ENCODE measurements at places on chromosomes 12 and 14.

GRCh38 chr12:48815126-48816110, 2.9 kb upstream of the CACNB3 start:
- DNase-seq: peak; percentile 74

DNA sequence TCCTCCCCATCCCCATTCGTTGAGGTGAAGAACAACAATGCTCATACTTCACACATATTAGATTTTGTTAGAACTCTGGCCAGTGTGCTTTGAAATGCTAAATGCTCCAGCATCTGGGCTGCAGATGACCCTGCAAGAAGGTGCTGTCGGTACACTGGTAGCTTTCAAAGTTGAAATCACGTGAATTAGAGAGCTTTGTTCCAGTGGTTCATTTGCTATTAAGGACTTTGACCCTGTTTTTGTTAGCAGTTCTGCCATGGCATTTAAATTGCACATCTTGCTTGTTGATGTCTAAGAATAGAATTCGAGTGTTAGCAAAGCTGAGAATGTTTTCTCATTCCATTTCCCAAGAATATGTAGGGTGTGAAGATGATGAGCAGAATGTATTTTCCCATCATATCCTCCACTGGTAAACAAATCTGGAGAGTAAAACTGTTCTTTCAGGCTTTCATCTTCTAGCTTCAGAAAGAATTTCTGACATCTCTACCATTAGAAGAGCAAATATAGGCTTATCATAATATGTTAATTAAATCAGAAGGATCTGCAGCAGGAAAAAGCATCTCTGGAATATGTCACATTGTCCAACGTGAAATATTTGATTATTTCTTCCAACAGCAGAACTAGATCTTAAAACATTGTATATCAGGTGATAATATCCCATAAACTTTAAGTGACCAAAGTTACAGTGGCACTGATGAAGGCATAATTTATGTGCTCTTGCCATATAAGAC, 98.8 kb upstream of the PDE3A start:
- DNase-seq: no peak

- DNase-seq: no peak
These were observed 43.8 kb upstream of the PSMA6 start for GRCh38 chr14:35248476-35248788.

DNA sequence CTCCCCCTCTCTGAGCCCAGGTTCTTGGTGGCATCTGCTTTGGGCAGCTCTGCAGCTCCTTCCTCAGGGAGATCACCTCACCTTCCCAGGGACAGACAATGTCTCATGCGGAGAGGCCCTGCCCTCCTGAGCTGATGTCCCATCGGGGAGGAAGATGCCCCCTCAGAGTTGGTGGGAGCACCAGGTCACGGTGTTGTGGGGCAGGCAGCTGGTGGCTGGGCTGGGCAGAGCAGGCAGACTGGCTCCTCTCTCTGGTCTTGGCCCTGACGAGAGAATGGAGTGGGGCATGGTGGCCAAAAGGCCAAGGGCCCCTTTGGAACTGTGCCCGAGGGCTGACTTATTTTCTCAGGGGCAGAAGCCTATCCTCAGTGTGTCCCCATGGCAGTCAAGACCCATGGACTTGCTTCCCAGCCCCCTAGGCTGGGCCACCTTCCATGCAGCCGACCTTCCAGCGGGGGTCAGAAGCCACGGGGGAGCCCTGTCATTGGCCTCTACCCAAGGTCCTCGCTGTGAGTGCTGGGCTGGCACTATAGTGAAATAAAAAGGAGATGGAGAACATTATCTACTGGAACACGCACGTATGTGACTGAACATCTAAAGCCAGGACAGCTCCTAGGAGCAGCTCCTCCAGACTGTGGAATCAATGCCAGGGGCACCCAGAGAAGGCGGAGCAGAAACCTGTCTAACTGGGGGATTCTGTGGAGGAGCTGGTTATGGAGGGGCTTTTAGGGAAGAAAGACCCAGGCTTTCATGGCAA, 21.9 kb downstream of the PPP2R5C start:
- no peak for DNase-seq

- no peak for DNase-seq
These were observed 227.4 kb upstream of the PWP1 start for GRCh38 chr12:107458163-107458562.

GRCh38 chr12:6925239-6925539, 2.6 kb upstream of the ATN1 start:
- DNase-seq: no peak

DNA sequence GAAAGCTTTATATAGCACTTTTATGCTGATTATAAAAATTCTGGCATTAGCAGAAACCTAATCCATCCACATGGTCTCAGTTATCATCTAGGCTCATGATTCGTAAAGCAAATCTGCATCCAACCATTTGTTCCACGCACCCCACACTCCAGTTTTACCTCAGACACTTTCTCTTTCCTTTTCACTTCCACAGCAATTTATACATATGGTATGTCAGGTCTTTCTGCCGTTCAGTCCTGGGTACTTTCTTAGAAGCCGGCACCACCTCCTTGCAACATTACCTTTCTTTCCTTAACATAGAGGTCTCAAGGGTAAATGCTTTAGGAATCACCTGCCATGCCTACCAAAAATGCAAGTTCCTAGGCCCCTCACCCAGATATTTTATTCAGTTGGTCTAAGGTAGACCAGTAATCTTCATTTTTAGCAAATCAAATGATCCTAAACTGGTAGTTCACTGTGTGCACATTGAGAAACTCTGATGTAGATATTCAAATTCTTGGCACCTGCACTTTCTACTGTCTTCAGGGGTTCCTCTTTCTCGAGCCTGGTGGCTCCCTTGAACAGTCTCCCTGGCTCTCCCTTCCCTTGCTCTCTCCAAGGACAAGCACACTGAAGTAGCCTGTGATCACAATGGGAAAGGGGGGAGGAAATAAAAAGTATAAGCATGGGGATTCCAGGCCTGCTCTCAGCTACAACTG, 2.8 kb upstream of the KRAS start:
- no peak for DNase-seq

- DNase-seq: no peak
These were observed 2.2 kb upstream of the OAS1 start for GRCh38 chr12:112904571-112904970.

- DNase-seq: peak; percentile 86
These were observed 13.1 kb downstream of the KRT85 start for GRCh38 chr12:52354200-52354599.

- no peak for DNase-seq
These were observed 11.9 kb upstream of the CSAD start for GRCh38 chr12:53192531-53193021.

DNA sequence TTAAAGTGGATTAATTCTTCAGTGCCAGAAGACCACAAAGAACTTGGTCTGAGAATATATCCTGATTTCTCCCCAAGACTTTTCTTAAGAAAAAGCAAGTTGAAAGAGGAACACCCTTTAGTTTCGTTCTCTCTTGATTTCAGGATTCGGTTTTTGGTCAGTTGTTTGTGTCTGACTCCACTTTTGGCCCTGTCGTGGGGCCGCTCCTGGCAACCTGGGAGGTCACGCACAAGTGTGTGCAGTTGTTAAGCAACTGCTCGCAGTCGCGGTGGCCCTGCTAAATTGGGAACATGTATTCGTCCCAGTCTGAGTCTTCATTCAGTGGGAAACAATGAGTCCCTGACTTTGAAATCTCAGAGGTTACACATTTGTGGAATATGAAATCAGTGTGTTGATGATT, 68.7 kb downstream of the RGS6 start:
- DNase-seq: no peak

DNA sequence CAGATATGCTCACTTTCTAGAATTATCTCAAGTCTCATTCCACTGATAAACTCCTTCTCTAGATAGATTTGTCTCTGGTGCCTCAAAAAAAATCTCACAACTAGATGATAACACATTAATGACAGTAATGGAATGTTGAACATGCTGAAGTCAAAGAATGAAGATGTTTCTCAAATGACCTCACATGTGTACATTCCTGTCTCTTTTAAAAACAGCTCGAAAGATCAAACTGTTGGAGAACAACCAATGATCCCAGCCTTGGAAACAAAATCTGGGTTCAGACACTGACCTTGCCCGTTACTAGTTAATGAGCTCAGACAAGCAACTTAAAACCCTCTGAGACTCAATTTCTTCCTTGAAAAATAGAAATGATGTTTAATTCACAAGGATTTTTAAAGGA, 44.7 kb upstream of the KCNJ8 start:
- DNase-seq: no peak

DNA sequence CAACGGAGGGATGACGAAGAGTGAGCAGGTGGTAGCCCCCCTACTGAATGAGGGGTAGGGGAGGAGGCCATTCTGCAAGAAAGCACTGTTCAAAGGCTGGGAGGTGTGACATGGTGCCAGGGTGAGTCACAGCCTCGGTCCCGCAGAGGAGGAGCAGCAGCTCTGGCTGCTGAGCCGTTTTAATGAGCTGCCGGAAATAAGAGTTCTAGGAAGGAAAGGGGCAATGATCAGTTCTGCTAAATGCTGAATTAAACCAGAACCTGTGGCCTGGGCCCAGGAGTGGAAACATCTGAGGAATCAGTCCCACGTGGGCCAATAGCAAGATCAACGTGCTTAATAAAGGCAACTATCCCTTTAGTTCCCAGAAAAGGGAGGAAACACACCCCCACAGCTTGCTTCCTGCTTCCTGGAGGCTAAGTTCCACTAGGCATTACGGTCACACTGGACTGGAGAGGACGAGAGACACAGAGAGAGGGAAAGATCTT, 3.6 kb downstream of the ABCD4 start:
- no peak for DNase-seq

DNA sequence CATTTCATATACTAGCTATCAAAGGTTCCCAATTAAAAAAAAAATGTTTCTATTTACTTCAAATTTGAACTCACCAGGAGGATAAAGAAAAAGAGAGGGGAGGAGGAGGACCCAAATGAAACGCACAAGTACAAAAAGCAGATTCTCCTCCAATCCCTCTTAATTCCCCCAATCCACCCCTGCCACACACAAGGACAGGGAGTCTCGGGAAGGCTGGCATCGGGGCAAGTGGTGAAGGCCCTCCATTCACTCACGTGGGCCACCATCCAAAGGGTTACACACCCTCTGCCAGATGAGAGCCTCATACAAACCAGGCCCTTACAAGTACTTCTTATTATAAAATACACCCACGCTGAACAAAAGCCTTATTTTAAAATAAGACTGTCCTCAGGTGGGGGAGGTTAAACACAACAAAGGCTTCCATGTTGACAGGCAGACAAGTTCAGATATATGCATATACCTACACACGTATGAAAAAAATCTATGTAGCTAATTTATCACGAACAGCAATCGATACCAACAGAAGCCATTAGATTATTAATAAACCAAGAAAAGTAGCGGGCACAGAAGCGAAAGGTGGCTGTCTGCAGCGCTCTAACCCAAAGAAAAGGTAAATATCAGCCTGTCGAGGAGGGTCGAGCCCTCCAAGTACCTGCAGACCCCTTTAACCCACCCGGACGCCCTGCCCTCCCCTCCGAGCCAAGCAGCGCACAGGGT, 1.5 kb downstream of the ATP2B1 start:
- no peak for DNase-seq

GRCh38 chr12:26014085-26014484, 55.6 kb downstream of the RASSF8 start:
- no peak for DNase-seq

- no peak for DNase-seq
These were observed 116.5 kb downstream of the MGAT4C start for GRCh38 chr12:86139671-86140070.

- no peak for DNase-seq
These were observed 50.7 kb downstream of the PRIMA1 start for GRCh38 chr14:93737634-93738033.

DNA sequence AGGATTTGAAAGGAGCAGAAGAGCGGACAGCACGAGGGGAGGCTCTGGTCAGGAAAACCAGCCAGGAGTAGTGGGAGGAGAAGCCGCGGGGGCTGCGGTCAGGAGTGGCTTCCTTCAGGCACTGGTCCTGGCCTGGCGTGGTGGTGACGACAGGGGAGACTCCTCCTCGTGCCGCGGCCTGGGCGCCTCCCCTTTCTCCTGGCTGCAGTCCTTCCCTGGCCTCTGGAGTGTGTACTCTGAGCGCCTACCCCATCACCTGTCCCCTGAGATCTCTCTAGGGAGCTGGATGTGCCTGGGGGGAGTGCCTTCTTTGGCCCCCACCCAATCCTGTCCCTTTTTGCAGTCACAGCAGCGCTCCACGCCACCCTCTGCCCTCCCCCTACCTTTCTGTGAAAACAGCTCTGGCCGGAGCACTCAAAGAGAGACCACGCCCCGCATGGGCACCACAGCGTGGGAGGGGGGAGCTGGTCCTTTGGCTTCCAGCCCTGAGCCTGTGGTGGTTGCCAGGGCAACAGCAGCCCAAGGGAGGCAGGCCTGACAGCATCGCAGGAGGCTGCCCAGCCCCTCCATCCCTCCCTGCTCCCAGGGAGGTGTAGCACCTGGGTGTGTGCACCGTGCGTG, 125.9 kb downstream of the CALM1 start:
- peak; percentile 90 for DNase-seq

GRCh38 chr12:46388427-46389021, 16.0 kb upstream of the SLC38A2 start:
- no peak for DNase-seq

- no peak for DNase-seq
These were observed 103.7 kb upstream of the IFNG-AS1 start for GRCh38 chr12:67885375-67886169.

GRCh38 chr12:99670635-99671034, 23.1 kb downstream of the GARIN6 start:
- no peak for DNase-seq

- no peak for DNase-seq
These were observed 655 bp upstream of the PLEKHG3 start for GRCh38 chr14:64703395-64704142.

DNA sequence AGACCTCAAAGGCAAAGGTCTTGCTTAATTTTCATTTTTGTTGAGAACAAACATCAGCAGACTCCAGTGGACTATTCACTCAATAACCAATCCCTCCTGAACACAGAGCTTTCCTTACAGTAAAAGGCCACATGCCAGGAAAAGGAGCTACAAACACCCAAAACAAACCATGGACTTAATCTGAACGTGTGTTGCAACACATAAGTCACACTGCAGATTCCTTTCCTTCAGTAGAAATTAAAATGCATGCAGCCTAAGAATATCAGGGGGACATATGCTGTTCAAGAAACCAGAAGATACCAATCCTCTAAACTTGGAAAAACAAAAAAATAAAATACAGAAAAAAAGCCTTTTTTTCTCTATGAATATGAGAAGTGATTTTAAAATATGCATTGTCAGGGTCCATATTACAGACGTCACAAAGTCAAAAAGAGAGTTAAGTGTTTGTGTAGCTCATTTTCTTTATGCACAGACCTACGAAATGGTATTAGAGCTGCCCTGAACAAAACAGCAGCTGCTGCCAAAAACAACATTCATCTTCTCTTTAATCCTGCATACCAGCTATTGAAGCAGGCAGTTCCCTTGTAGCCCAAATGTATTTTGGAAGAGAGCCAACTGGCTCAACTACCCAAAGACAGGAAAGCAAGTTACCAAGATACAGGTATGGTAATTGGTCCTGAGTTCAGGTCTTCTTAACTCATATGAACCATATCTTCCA, 26.2 kb downstream of the KITLG start:
- DNase-seq: no peak

Measured in NCI-H2171 (cell line).